ENCODE measurements at places on chromosomes 11 and 22. TPM values are rescaled to one million over a fixed set of nuclear protein-coding genes. Genes with fewer than 3 reads are reported as not detected.

DNA sequence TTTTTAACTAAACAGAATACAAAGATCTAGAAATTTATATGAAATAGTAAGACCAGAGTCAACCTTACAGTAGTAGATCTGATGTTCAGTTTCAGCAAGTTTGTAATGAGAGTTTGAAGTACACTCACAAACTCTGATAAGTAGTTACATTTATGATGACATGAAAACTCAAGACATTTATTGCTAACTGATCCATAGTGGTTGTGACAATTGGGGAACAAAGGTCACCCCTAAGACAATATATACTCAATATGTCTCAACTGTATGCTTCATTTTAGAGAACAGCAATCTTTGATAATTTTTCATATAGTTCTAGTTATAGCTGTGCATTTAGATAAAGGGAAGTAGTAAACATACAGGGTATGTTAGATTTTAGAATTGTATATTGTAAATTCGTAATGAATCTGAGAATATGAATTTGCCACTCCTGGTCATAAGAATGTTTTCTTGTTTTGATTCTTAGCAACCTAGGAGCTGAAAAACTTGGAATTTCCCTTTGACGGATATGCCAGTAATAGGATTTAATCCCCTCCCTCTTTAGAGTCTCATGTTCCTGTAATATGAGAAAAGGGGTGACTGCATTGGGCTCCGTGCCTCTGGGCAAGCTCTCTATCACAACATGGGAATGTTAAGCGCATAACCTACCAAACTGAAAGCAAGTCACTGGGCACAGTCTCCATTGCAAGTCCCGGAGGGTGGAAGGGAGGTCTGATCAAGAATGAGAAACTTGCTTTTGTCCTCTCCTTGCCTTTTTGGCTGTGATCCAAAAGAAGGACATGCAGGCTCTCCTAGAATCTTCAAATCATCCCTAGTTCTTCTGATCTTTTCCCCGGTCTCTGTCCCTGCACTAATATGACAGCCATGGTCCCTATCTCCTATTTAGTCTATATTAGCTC, 11.4 kb downstream of the OR10D3 start:
- H3K27ac ChIP-seq: no peak overlapping the region
- no peaks in the 10 kb centered on the region for H3K36me3 ChIP-seq
- peaks cover 17% of the 10 kb centered on the region for H3K27me3 ChIP-seq

The AGBL2 gene
- total RNA-seq: 7.6 TPM

The FAM111A gene
- 117 TPM for total RNA-seq

DNA sequence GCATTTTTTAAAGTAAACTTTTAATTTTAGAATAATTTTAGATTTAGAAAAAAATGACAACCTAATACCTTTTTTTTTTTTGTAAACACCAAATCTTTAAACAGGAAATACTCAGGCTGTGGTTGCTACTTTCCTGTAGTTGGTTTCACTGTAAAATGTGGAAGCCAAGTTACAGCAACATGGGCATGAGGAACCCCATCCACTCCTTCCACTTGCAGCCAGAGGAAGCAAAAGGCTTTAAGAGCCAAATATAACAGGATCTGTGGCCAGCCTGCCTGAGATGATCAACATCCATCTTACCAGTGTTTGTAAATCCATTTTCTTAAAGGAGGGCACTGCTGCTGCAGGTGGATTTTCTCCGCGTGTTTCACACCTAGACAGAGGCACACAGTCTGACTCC, 66.2 kb downstream of the TNRC6B start:
- peaks cover 89% of the 10 kb centered on the region for H3K4me1 ChIP-seq
- no peaks in the 10 kb centered on the region for H3K27me3 ChIP-seq
- no peak for DNase-seq
- H3K4me3 ChIP-seq: no peak overlapping the region
- H3K36me3 ChIP-seq: no peaks in the 10 kb centered on the region

The FADS1 gene
- total RNA-seq: 8.5 TPM

The PKP3 gene
- 0.16 TPM for total RNA-seq

The THY1 gene
- 4.0 TPM for total RNA-seq

GRCh38 chr11:117782101-117782500, 14.9 kb downstream of the DSCAML1 start:
- no peak for DNase-seq
- no peaks in the 10 kb centered on the region for H3K4me1 ChIP-seq
- H3K4me3 ChIP-seq: no peak overlapping the region
- no peaks in the 10 kb centered on the region for H3K36me3 ChIP-seq
- peaks cover 39% of the 10 kb centered on the region for H3K27me3 ChIP-seq
- no peak overlapping the region for H3K27ac ChIP-seq

DNA sequence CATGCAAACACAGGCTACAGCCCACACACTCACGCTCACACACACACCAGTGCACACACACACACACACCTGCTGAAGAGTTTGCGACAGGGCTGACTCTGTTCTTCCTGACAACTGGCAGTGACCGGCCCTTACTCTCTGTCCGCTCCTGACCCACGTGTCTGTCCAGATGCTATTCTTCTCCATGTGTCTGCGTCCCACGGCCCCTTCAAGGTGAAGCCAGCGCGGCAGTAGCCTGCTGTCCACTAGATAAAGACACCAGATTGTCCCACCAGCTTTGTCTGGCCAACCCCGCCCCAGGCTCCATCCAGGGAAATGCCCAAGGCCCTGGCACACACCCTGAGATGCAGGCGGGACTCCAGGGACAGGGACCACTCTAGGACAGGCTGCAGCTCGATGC, 713.9 kb downstream of the BRD1 start:
- no peak overlapping the region for H3K4me3 ChIP-seq
- H3K4me1 ChIP-seq: no peaks in the 10 kb centered on the region
- no peak overlapping the region for H3K27ac ChIP-seq
- H3K36me3 ChIP-seq: no peaks in the 10 kb centered on the region

- H3K27me3 ChIP-seq: no peaks in the 10 kb centered on the region
- H3K36me3 ChIP-seq: no peaks in the 10 kb centered on the region
Observed at GRCh38 chr11:76139314-76139713, 67.0 kb downstream of the WNT11 start.

- no peak for DNase-seq
- no peaks in the 10 kb centered on the region for H3K36me3 ChIP-seq
- H3K27me3 ChIP-seq: peaks cover 17% of the 10 kb centered on the region
- peaks cover 3% of the 10 kb centered on the region for H3K4me1 ChIP-seq
- no peak overlapping the region for H3K27ac ChIP-seq
Observed at GRCh38 chr11:119704849-119705248, 24.2 kb downstream of the NECTIN1 start.

- peak; percentile 11 for DNase-seq
- H3K4me1 ChIP-seq: peaks cover 14% of the 10 kb centered on the region
- peak overlapping the region; percentile 17 for H3K4me3 ChIP-seq
- peak overlapping the region; percentile 21 for H3K27ac ChIP-seq
Observed at GRCh38 chr11:68962527-68963250, 18.1 kb downstream of the MRGPRD start.

DNA sequence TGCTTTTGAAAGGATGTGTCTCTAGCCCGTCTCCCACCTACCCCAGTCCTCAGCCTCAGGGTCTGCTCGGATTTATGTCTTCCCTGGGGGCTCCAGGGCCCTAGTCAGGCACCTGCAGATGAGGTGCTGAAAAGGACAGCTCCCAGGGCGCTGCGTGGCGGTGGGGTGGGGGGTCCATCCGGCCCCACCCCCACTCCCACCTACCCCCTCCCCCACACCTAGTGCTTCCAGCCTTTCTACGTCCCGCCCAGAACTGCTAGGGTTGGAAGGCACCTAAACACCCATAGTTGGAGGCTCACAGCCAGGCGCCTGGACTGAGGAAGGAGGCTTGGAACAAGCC, 1.4 kb upstream of the ROBO3 start:
- H3K4me3 ChIP-seq: no peak overlapping the region
- H3K27ac ChIP-seq: no peak overlapping the region
- no peaks in the 10 kb centered on the region for H3K36me3 ChIP-seq
- DNase-seq: no peak

DNA sequence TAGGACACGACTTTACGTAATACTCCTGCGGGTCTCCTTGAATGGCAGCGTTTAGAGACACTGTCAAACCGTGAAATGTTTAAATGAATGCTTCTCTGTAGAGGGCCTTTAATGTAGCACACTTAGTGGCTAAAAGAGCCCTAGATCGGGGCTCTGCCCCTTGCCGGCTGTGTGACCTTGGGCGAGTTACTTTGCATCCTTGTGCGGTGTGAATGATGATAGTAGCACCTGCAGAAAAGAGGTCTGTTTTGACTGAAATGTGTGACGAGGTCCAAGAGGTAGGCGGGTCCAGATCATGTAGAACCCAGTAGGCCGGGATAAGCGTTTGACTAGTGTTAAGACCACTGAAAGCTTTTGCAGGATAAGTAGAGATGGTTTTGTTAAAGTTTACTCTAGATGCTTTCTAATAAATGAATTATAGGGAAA, 866 bp downstream of the MED17 start:
- peak overlapping the region; percentile 97 for H3K27ac ChIP-seq
- DNase-seq: peak; percentile 48
- peaks cover 10% of the 10 kb centered on the region for H3K36me3 ChIP-seq
- H3K27me3 ChIP-seq: no peaks in the 10 kb centered on the region

DNA sequence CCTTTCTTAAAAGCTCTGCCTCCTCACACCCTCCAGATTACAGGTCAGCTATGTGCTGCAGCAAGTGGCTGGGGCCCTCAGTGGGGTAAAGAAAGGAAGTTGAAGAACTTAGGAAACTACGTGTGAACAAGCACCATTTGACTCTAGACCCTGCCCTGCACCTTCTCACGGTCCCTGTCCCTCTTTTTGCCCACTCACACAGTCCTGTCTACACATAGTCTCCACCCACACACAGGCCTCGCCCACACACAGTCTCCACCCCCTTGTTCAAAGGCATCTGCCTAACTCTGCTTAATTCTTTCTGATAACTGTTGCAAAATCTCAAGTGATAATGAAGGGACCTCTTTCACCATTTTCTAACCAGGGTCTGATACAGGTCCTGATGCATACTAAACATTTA, 59.0 kb downstream of the TMPRSS5 start:
- peaks cover 4% of the 10 kb centered on the region for H3K4me1 ChIP-seq
- no peak overlapping the region for H3K4me3 ChIP-seq
- peaks cover 16% of the 10 kb centered on the region for H3K27me3 ChIP-seq
- DNase-seq: no peak
- no peak overlapping the region for H3K27ac ChIP-seq

- no peak for DNase-seq
- peaks cover 27% of the 10 kb centered on the region for H3K36me3 ChIP-seq
- peak overlapping the region; percentile 99 for H3K27ac ChIP-seq
- H3K4me3 ChIP-seq: peak overlapping the region; percentile 98
Observed at GRCh38 chr11:3796346-3796745, 1.0 kb downstream of the NUP98 start.

The OR2AG1 gene
- not detected for total RNA-seq

The SLC5A12 gene
- not detected for total RNA-seq

DNA sequence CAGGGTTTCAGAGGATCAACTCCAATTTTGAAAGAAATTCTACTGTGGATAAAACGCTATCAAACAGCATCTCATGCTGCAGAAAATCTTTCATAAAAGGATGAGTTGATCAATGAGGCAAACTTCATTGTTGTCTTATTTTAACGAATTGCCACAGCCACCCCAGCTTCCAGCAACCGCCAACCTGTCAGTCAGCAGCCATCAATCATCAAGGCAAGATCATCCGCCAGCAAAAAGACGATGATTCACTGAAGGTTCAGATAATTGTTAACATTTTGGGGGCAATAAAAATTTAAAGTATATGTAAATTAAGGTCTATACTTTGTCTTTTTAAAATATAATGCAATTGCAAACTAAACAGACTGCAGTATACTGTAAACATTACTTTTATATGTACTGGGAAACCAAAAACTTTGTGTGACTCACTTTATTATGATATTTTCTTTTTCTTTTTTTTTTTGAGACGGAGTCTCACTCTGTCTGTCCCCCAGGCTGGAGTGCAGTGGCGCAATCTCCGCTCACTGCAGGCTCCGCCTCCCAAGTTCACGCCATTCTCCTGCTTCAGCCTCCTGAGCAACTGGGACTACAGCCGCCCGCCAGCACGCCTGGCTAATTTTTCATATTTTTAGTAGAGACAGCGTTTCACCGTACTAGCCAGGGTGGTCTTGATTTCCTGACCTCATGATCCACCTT, 155.3 kb upstream of the SYN3 start:
- H3K4me3 ChIP-seq: no peak overlapping the region
- peaks cover 8% of the 10 kb centered on the region for H3K27me3 ChIP-seq
- H3K27ac ChIP-seq: no peak overlapping the region

DNA sequence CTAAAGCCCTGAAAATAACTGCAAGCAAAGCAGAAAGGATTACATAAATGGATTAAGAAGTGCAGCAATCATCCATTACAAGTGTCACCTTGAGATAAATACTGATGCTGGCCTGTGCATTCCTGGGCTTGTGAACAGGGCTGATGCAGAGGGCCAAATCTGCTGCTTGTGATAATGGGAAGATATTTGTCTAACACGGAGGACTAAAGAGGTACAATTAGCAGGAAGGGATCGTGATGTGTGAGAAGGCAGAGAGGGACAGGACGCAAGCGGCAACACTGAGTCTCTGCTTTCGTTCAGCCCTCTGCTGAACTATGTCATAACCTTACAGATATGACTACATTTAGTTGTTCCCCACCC, 107.7 kb upstream of the DDI1 start:
- DNase-seq: no peak
- H3K27ac ChIP-seq: no peak overlapping the region
- H3K36me3 ChIP-seq: no peaks in the 10 kb centered on the region
- H3K27me3 ChIP-seq: no peaks in the 10 kb centered on the region

Data from activated T-cell treated with anti-CD3 and anti-CD28 coated beads, Interleukin-2, amount 50 U/mL, for 72 hours (primary cell).